Heart left ventricle (tissue), 16 donors: ENCODE measurements at places on chromosomes 1 and 21. TPM values are rescaled to one million over a fixed set of nuclear protein-coding genes. Genes with fewer than 3 reads are reported as not detected.

GRCh38 chr1:165856606-165857005 is 29.2 kb downstream of the UCK2 start:
- no peak for DNase-seq

DNA sequence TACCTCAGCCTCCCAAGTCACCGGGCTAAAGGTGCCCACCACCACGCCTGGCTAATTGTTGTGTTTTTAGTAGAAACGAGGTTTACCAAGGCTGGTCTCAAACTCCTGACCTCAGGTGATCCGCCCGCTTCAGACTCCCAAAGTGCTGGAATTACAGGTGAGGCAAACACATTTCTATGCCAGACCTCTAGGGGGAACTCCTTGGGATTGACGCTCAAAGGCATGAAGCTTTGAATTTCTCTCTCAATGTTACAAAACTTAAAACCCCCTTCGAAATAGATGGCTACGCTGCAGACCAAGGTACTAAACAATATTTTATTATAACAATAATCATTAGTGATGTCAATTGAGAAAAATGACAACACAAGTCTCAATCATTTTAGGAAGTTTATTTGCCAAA is 330.0 kb downstream of the SETD4 start:
- no peak for DNase-seq

- no peak for DNase-seq
These were observed 488.5 kb upstream of the RUNX1 start for GRCh38 chr21:35537604-35538003.

DNA sequence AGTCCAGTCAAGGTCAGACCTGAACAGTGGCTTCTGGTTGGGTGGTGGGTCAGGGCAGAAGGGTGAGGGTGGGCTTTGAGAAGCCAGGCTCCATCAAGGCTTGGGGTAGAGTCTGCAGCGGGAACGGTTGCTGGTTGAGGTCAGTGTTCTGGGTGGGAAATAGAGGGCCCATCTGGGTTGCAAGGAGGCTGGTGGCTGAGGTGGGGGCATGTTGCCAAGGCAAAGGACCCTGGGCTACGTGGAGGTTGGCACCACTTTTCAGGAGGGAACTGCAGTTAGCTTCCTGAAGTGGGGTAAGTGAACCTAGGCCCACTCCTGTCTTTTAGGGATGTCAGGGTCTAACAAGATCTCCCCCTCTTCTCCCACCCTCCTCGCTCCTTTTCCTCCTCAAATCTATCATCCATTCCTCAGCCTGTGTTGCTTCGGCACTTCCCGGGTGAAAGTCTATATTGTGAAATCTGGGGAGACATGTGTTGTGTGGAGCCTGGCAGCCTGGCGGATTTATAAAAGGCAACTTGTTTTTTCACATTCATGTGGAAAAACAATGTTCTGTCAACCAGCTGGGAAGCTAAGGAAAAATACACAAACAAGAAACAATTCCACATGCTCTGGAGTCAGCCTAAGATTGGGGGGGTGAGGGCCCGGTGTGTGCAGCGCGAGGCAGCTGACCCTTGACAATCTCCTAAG is 1.5 kb downstream of the IL22RA1 start:
- DNase-seq = no peak

- DNase-seq = no peak
These were observed 183.0 kb downstream of the ZBTB18 start for GRCh38 chr1:244234009-244234643.

Gene NHLH1
- total RNA-seq = not detected

DNA sequence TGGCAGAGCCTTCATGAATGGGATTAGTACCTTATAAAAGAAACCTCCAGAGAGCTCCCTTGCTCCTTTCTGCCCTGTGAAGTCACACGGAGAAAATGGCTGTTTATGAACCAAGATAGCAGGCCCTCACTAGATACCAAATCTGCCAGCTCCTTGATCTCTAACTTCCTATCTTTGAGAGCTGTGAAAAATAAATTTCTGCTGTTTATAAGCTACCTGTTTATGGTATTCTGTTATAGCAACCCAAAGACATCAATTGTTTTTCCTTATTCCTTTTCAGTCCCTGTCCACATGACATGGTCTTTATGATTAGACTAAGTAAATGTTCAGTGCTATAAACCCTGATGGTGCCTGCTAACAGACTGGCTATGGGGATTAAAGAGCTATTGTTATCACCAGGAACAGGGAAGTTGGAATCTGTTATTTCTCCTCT is 9.7 kb upstream of the STIL start:
- DNase-seq = no peak

- no peak for DNase-seq
These were observed 9.6 kb downstream of the VPS26C start for GRCh38 chr21:37257511-37257966.

DNA sequence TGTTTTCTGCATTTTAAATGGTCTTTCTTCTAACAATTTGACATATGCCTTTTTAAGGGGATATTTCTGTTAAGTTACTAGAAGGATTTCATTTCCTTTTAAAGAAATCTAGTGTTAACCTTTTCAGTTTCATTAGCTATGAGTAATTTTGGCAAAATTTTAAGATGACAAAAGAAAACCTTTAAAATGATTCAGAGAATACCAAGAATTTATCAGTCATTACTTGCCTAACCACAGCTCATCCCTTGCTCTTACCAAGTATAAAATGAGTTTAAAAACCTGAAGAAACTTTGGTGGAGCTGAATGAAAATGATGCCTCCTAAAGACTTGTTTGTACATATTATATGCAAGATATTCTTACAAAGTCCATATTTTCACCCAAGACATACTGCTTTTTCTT is 101.7 kb downstream of the NEK7 start:
- no peak for DNase-seq

DNA sequence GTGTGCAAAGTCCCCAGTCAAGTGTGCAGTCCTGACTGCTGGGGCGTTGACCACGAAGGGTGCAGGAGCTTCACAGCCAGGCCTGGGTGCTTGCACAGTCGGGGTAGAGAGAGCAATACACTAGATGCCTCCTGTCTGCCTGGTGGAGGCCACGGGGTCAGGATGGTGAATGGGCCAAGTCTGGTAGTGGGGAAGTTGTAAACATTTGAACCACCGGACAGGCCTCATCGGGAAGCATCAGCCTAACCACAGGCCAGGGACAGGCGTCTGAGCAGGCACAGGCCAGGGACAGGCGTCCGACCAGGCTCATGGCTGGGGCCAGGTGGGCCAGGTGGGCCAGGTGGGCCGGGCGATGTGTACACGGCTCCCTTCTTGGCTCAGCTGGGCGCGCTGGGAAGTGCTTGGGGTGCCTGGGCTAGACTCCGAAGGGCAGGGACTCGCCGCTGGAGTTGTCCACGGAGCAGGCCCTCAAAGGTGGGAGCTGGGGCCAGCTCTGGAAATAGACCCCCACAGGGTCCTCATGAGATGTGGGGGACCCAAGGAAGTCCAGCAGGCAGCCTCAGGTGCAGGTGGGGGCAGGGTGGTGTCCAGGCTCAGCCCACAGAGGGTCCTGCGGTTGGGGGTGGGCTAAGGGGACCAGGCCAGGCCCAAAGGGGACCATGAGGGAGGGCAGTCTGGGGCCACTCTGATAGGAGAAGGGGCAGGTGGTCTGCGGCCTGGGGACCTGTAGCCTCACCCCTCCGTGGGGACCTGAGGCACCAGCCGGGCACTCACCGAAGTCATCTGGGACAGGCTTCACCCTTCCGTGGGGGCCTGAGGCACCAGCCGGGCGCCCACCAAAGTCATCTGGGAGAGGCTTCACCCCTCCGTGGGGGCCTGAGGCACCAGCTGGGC is 15.0 kb downstream of the COL6A1 start:
- DNase-seq = peak; percentile 15

Gene CYP4A11
- total RNA-seq = not detected

- DNase-seq = no peak
These were observed 391.6 kb downstream of the PBX1 start for GRCh38 chr1:164950541-164950986.

Gene TMPRSS15
- total RNA-seq = not detected

DNA sequence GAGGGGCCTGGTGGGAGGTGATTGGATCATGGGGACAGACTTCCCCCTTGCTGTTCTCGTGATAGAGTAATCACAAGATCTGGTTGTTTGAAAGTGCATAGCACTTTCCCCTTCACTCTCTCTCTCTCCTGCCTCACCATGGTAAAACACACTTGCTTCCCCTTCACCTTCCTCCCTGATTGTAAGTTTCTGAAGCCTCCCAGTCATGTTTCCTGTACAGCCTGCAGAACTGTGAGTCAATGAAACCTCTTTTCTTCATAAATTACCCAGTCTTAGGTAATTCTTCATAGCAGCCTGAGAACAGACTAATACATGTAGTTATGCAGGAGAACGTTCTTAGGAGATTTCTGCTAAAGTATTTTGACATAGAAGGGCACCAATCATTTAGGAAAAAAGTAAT is 59.9 kb upstream of the FBXO28 start:
- DNase-seq = no peak

DNA sequence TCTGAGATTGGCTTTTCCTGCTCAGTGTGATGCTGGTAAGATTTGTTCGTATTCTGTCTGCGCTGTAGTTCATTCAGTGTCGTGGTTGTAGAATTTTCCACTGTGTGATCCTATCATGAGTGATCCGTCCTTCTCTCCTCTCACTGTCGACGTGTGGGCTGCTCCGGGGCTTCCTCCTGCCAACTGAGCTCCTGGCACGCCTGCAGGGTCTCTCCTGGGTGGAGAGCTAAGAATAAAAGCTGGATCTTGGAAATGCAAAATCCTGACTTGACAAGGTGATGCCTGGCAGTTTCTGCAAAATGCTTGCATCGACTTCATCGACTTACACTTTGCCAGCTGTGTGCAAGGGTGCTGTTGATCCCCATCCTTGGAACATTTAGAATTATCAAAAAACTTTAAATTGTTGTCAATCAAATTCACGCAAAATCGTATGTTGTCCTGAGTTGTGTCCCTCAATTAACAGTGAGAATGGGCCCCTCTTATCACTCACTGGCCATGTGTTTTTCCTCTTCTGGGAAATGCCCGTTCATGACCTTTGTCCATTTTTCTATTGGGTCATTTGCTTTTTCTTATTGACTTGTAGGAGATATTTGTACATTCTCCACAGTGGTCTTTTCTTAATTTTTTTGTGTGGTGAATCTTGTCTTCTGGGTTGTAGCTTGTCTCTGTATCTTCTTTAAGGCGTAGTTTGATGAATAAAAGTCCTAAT is 125.5 kb downstream of the CRYAA start:
- no peak for DNase-seq

GRCh38 chr1:59332983-59333382 is 36.1 kb downstream of the FGGY start:
- no peak for DNase-seq

DNA sequence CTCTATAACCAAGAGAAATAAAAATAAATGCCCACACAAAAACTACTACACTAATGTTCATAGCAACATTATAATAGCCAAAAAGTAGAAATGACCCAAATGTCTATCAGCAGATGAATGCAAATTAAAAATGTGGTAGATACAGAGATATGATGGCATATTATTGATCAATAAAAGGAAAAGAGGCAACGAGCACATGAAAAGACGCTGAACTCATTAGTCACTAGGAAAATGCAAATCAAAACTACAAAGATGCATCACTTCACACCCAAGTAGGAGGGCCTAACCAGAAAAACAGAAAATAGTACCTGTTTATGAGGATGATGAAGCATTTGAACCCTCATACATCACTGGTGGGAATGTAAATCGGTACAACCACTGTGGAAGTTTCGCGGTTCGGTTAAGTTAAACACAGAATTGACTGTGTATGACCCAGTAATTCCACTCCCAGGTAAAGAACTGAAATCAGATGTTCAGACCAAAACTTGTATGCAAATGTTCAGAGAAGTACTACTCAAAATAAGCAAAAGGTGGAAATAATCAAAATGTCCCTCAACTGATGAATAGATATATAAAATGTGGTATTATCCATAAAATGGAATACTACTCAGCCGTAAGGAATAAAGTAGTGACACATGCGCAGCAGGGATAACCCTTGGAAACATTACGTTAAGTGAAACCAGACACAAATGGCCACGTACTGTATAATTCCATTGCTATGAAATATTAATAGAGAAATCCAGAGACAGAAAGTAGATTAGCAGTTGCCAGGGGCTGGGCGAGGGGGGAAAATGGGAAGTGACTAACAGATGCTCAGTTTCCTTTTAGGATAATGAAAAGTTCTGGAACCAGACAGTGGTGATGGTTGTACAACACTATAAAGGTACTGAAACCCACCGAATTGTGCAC is 3.1 kb downstream of the USP48 start:
- no peak for DNase-seq

- DNase-seq = no peak
These were observed 374.5 kb downstream of the RPS6KC1 start for GRCh38 chr1:213425376-213426030.

Gene PLPPR4
- 0.56 TPM for total RNA-seq

Gene FAM151A
- total RNA-seq = 0.69 TPM

Gene AADACL4
- total RNA-seq = not detected

DNA sequence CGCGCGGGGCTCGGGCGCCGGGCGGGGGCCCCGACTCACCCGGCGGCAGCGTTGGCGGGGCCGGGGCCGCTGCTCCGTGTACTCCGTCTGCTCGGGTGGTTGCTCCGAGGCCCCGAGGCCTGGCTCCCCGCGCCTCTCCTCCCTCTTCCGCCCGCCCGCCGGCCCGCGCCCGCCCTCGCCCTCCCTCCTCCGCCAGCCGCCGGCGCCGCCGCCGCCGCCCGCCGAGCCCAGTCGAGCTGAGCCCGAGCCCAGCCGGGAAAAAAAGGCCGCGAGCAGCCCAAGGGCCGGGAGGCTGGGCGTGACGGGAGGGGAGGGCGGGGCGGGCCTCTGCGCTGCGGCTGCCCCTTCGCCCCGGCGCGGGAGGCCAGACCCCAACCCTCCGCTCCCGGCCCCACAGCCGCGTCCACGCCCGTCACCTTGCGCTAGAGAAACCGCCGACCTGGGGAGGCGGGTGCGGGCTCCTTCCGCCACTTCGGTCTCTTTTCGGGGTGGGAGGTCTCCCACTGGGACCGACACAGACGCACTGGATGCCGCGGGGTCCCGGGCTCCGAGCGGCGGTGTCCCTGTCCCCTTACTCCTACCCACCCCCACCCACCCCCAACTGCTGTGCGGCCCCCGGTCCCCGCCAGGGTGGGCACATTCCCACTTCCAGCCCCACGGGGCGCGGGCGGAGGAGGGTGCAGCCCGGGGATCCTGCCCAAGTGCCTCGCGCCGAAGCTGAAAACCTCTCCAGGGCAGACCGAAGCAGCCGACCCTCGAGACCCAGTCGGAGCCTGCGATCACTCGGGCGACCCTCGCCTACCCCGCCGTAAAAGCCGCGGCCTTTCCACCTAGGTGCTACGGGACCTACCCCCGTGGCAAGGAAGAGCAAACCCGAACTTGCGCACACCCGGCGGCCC is at the start of gene CERS2:
TSS of gene CERS2 (minus strand) at position 256 of the 899 bp plus-strand sequence. CDS start 5,745 bp downstream, outside the sequence.
- peak; percentile 92 for DNase-seq

Gene FBXO2
- 7.5 TPM for total RNA-seq

GRCh38 chr1:159829273-159829634 is 2.6 kb downstream of the SLAMF8 start:
- peak; percentile 60 for DNase-seq

GRCh38 chr21:35390013-35390776 is 341.1 kb upstream of the RUNX1 start:
- DNase-seq = no peak
